ENCODE measurements at places on chromosomes 16 and 17.

GRCh38 chr17:40556198-40556661, 9.0 kb downstream of the CCR7 start:
- DNase-seq: no peak

DNA sequence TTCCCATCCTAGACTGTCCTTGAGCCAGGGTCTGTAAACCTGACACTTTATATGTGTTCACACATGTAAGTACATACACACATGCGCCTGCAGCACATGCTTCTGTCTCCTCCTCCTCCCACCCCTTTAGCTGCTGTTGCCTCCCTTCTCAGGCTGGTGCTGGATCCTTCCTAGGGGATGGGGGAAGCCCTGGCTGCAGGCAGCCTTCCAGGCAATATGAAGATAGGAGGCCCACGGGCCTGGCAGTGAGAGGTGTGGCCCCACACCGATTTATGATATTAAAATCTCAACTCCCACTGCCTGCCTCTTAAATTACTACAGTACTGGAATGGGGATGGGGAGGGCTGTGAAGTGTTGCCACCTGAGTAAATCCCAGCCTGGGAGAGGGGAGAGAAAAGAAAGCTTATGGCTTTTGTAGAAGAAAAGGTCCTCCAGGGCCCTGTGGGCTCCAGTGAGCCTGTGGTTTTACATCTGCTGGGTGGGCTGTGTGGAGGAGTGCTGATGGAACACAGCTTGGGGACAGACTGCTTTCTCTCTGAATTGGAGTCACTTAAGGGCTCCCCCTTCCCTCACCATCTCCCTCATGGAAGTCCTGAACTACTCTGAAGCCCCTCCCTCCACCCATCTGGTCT, 990 bp upstream of the WNK4 start:
- no peak for DNase-seq

DNA sequence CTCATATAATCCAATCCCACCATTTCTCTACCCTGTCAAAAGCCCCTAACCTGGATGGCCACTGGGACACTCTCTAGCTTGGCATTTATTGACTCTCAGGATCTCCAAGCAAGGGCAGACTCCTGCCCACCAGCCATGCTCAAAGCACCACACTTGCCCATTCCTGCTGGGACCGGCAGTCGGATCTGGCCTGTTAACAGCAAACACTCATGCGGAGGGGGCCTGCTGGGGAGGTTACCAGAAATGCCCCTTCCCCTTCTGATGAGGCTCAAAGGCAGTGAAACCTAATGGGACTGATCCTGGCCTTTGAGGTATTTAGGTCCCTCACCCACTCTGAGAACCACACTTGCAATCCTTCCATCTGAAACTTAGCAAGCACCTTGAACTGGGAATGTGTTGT, 6.5 kb upstream of the CCL1 start:
- DNase-seq: no peak

DNA sequence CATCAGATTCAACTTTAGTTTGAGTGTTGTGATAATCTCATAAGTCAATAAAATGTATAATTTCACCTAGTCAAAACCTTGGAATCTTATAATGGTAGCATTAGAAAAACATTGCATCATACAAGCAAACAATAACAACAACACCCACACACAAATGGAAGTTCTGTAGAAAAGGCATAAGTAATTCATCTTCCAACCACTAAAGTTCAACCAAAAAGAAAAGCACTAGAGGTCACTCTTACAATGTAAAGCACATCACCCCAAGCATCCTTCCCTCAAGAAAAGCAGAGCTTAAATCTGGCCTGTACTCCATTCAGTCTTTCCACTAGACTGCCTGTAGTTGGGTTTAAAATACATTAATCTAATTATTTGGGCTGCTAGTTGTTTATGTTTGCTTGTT, 1.8 kb downstream of the CNTNAP4 start:
- no peak for DNase-seq

GRCh38 chr17:15951368-15952047, 6.6 kb downstream of the ADORA2B start:
- DNase-seq: no peak

DNA sequence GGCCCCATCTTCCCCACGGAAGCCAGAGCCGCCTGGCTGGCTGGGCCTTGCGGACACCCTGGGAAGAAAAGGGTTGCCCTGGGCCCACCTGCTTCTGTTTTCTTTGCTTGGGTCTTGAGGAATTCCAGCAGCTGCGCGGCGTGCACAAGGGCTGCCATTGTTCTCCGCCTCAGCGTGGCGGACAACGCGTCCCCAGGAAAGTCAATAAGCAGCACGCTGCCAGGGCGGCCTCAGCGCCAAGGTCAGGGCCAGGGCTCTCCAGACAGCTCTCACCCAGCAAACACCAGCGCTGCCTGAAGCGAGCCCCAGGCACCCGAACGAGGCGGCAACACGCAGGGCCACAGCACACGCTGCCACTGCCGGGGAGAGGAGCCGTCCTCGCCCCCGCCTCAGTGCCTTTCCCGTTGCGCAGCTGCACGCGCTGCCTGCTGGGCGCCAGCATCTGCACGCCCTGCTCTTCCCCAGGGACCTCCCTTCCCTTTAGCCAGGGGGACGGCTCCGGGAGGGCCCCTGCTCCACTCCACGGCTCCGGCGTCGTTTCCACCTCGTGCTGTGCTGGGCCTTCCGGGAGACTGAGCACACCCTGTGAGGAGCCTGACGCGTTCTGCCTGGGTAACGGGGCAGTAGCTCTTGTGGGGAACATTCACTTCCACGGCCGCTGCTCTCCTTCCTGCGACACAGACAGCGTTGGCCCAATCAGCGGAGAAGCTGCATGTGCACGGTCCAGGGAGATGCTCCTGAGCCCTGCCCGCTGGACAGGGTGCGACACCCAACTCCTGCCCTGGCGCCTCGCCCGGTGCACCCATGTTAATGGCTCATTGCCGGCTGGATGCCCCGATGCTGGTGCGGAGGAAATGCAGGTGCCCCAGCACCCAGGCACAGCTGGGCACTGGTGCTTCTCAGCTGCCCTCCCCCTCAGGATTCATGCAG, 57.8 kb downstream of the LMF1 start:
- DNase-seq: no peak

DNA sequence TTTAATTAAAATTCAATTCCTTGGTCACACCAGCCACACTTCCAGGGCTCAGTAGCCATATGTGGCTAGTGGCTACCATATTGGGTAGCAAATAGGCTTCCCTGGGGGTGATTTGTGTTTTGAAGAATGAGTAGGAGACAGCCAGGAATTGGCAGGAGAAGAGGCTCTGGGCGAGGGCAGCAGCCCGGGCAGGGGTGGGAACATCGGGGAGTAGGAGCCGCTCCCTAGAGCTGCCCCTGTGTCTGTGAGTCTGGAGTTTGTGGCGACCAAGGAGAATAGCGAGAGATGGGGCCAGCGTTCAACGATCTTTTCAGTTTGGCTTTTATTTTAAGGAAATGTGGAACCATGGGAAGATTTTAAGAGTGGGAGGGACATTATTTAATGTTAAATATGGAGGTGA, 81.7 kb downstream of the WIPI1 start:
- no peak for DNase-seq

DNA sequence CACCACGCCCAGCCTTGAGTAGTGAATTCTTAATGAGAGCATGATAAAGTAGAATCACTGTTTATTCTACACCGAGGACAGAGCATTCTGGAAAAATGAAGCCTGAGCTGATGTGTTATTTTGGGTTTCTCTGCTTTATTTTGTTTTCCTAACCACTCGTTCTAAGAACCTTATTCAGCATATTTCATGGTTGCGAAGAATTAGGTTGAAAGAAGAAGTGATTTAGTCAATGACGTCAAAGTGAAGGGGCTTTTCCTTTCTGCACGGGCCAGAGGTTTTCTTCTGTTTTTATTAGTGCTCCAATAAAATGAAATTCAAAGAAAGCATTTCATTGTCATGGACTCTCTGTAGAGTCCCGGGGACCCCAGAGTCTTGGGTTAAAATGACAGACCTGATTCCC, 178.5 kb downstream of the MAF start:
- no peak for DNase-seq

GRCh38 chr16:2150418-2151187, 2.2 kb downstream of the RAB26 start:
- DNase-seq: no peak

GRCh38 chr17:1045456-1045855, 48.5 kb downstream of the TIMM22 start:
- DNase-seq: no peak

- no peak for DNase-seq
These were observed 5.5 kb downstream of the TIMM22 start for GRCh38 chr17:1002412-1002753.

- no peak for DNase-seq
These were observed 12.6 kb downstream of the CHST6 start for GRCh38 chr16:75482434-75483205.

GRCh38 chr16:2716948-2717347, 3.1 kb downstream of the PRSS27 start:
- DNase-seq: no peak

DNA sequence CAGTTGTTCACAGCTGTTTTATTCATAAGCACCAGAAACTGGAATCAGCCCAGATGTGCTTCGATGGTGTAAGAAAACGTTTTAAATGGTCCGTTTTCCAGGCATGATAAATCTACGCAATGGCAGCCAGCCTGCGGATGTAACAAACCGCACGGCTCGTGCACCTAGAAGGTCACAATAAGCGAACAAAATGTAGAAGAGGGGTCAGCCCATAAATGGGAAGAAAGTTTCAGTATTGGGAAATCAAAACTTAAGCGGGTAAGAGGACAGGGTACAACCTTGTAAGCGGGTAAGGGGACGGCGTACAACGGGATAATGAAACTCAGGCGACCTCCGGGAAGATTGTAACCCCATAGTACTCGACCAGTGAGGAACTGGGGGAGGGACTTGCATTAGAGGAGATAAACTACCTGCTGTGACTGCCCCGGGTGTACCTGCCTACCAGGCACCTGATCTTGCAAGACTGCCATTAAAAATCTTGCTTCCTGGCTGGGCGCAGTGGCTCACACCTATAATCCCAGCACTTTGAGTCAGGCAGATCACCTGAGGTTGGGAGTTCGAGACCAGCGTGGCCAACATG, 66.6 kb downstream of the ANKRD11 start:
- no peak for DNase-seq

- DNase-seq: no peak
These were observed 147.9 kb upstream of the MON1B start for GRCh38 chr16:77043076-77043475.

DNA sequence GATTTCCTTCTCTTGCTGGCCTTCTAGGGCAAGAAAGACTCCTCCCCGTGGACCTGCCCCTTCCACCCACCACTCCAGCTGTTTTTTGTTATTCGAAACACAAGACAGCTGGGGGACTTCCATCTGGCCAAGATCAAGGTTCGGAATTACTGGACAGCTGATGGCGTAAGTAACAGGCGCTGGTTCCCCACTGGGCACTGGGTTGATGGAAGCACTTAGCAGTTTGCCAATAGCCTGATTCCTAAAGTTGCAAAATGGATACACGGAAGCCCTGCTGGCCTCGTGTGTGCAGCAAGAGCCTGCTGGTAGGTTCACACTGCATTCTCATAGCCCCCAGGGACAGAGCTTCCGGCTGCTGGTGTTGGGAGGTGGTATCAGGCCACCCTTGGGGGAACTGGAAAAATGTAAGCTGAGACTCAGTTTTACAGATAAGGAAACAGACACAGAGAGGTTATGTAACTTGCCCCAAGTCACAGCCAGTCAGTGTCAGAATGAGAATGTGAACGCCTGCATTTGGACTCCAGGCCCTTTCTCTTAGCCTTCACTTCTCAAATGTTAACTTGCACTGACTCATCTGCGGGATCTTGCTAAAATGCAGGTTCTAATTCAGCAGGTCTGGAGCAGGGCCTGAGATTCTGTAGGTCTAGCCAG, 171.7 kb downstream of the KATNIP start:
- no peak for DNase-seq

DNA sequence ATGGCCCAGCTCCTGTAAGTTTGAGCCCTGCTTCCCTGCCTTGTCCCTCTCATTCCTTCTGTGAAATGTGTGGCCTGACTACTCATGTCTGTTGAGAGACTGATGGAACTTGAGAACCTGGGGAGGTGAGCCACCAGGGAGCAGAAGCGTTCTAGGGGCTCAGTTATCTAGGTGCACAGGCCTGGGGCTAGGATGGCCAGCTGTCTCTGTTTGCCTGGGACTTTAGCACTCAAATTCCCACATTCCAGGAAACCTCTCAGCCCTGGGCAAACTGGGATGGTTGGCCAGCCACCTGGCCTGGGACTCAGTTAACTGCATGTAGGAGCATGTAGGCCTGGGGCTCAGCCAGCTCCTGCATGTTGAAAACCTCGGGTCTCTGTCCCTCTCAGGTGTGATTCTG, 9.3 kb upstream of the EPN3 start:
- no peak for DNase-seq

GRCh38 chr16:80041410-80041809, 440.9 kb upstream of the MAF start:
- no peak for DNase-seq

- no peak for DNase-seq
These were observed 117.9 kb downstream of the CPPED1 start for GRCh38 chr16:12685806-12686205.

DNA sequence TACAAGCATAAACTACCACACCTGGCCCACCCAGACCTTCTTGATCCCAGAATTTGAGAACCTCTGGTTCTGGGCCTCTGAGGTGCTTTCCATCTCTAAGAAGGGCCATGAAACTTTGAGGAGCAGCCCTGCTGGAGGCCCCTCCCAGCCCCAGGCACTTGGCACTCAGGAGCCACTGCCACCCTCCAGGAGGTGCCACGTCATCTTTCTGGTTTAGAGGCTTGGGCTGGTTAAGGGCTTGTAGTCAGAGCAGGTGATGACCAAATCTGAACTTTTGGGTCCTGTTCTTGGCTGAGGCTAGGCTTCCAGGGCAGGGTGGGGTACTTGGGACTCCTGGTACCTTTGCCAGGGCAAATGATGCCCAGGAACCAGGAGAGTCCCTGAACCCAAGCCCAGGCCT, 13.8 kb upstream of the DLX4 start:
- no peak for DNase-seq

Measured in activated naive CD4-positive, alpha-beta T cell (primary cell).